Stimulated activated CD8-positive, alpha-beta memory T cell treated with anti-CD3 and anti-CD28 coated beads, Interleukin-7, amount 100 ng/mL, for 1 hour (primary cell): ENCODE measurements at places on chromosomes 1 and 21.

GRCh38 chr1:11285883-11286734 is 13.1 kb downstream of the UBIAD1 start:
- DNase-seq = no peak

- DNase-seq = no peak
These were observed 24.5 kb downstream of the NECAP2 start for GRCh38 chr1:16464917-16465625.

DNA sequence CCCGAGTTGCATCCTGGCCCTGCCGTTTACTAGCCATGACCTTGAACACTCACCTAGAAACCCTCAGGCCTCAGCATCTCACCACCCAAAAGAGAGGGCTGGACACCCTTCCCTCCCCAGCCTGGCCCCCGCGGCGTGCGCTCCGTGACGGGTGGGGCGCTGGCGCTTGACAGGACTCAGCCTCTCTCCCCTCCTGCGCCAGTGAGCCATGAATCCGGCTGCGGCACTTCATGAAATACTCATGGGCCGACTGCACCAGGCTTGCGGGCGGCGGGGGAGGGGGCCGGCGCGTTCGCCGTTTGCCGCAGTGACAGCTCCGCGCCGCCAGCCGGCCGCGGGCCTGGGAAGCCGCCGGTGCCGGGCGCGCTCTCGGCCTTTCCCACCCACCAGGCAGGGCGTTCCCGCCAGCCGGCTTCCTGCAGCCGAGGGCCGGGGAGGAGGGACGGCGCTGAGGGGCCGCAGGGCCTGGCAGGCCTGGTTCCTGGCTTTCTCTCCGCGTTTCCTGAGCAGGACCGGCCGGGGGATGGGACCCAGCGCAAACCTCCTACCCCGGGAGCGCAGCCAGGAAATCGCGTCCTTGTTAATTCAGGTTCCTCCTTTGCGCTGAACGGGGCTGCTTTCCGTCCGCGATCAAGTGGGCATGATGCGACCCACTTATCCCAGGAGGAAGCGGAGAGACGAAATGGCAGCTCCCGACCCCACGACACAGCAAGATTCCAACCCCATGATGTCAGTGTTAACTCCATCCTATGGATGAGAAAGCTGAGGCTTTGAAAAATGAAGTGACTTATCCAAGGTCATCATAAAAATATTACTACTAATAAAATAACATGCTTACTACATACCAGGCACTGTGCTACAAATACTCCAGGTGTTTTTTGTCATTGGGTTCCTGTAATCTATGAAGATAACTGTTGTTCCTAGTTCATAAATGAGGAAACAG is 9.1 kb upstream of the LUZP1 start:
- DNase-seq = no peak

DNA sequence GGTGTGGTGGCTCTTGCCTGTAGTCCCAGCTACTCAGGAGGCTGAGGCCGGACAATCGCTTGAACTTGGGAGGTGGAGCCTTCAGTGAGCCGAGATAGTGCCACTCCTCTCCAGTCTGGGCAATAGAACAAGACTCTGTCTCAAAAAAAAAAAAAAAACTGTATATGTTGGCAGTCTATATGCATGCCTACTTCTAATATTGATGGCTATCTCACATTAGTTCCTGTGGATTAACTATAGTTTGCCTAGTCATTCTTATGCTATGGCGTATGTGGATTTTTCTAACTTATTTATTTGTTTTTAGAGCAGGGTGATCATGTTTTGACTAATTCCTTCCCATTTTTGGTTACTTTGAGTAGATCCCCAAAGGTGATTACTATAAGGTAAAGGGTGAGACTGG is 9.4 kb downstream of the GSTM1 start:
- DNase-seq = no peak

DNA sequence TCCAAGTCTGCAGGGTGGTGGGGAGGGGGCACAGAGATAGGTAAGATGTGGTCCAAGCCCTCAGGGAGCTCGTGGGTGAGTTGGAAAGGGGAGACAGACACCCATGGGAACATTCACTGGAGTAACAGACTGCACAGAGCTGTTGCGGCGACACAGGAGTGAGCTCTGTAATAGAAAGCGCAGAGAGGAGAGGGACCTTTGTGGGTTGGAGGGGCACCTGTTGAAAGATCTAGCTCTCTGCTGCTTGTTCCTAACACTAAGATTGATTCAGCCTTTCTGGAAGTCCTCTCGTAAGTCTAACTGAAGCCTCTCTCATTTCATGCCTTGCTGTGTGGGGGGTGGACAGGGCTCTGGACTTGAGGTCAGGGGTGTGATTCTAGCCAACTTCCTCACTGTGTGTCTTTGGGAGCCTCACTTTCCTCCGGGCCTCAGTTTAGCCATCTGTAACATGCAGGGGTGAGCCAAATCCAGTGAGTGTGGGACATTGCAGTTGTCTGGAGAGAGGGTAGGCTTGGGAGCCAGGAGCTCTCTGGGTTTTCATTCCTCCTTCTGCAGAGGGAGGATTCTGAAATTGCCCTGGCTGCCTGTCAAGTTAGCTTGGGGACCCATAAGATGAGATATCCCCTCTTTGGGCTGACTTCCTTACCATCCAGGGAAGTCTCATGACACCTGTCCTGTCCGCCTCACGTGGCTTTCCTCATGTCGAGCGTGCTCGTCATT is 2.0 kb upstream of the ACOT11 start:
- no peak for DNase-seq

DNA sequence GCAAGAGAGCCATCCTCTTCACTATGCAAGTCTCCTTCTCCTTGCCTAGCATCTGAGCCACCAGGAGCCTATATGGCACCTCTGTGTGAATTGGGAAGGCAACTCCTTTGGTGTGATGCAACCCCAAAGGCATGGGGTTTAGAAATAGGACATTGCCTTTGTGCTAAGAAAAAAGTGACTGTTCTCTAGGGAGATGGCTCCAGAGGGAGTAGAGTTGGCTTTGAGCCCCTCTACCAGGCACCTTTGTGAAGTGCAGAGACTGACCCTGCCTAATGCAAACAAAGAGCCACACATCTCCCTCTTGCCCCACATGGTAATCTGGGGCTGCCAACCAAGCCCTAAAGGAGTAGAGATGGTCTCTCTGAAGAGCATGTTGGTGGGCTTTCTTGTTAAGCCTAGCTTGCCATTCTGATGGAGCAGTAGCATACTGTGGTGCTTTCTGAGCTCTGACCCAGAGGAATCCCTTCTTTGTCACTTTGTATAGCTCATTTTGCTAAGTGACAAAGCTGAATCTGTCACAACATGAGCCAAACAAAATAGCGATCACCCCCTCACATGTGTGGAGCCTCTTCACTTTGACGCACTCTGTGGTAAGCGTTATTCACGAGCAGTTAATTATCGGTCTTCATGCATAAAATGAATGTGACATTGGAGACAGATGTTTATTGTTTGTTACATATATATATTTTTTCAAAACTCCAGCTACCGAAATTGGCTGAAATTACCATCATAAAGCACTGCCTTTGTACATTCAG is 74.4 kb downstream of the RWDD3 start:
- no peak for DNase-seq

- no peak for DNase-seq
These were observed 27.5 kb downstream of the COA7 start for GRCh38 chr1:52670604-52671003.

DNA sequence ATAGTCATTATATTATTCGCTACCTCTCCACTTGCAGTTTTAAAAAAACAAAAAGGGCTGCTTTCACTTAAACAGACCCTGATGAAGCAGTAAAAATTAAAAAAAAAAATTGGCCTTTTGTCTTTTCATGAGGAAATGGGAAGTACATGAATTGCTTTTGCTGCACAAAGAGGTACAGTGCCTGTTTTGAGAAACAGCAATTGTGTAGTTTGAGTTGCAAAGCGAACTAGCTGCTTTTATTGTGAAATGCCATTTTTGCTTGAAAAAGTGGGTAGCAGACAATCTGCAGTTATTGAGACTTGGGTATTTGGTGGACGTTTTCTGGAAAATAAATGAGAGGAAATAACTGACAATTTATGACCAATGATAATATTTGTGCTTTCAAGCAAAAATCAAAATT is 7.0 kb downstream of the DIP2A start:
- DNase-seq = no peak

DNA sequence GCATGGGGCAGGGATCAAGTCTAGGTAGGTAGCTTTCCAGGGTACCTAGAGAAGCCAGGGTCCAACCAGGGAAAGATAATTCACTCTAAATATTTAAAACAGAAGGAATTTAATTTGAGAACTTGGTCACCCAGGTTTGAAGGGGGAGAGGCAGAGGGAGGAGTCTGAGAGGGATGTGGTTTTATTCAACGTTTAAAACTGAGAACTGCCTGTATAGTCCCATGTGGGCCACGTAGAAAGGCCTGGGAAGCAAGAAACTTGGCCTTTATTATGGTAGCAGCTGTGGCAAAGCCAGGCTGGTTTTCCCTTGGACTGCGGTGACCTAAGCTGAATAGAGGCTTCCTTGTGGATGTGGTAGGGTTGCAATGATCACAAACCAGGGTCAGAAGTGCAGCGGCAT is 42.0 kb upstream of the DUSP10 start:
- no peak for DNase-seq

DNA sequence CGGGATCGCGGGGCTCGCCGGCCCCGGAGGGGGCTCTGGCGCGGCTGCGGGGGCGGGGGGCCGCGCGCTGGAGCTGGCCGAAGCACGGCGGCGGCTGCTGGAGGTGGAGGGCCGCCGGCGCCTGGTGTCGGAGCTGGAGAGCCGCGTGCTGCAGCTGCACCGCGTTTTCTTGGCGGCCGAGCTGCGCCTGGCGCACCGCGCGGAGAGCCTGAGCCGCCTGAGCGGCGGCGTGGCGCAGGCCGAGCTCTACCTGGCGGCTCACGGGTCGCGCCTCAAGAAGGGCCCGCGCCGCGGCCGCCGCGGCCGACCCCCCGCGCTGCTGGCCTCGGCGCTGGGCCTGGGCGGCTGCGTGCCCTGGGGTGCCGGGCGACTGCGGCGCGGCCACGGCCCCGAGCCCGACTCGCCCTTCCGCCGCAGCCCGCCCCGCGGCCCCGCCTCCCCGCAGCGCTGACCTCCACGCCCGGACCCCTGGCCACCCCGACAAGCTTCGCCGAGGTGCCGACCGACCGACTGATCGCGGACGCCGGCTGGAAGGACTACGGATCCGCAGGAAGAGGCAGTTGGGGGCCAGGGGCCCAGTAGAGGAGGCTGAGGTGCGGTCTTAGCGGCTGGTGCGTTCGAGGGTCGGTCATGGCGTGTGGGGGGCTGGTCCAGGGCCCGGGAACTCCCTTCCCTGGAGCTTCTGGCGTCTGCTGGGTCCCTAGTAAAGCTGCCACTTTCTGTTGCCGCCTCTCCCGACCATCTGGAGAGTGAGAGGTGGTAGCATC is 711 bp downstream of the TRNP1 start:
- DNase-seq = no peak

DNA sequence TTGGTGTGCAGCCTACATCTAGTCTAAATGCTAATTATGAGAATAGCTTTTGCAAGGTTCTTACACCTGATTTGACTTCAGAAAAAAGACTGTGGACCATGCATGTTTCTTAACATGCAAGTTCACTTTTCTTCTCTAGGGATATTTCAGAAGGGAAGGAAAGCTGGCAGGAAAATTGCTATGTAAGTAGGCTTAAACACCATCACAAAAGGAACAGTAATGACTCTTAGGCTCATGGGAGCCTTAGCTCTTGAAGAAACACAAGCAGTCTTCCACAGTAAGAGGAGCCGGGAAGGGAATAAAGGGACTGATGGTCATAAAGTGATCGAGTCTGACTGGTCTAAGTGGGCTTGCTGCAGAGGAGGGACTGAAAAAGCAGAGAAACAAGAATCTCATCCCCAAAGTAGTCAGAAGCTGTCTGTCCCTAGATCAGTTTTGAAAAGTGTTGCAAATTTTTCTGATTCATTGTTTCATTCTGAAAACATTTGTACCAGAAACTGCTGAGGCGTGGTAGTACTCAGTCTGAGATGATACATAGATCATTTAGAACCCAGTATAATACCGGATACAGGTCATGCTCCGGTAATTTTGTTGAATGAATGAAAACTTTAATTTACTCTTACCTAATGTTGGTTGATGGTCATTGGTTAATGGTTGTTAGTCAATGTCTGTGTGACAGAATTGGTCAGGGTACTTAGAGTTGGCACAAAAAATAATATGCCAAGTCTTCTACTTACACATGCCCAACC is 40.9 kb downstream of the SMYD2 start:
- DNase-seq = no peak

DNA sequence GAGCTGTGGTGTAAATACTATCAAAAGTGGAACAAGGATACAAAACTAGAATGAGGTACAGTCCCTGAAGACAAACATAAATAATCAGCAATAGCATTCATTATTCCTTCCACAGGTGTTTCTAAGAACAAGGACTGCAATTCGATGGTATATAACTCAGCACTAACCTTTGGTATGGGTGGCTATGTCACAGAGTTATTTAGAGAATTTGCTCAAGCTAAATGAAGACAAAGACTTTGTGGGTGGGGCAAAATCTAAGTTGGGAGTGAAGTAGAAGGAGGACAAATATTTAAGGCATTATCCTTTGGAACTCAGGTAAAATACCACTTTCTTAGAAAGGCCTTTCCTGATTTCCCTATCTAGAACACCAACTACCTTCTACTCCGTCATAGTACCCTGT is 51.5 kb upstream of the CNN3 start:
- no peak for DNase-seq

GRCh38 chr1:55214934-55215193 is 300 bp downstream of the USP24 start:
- no peak for DNase-seq

GRCh38 chr1:205429762-205430695 is 8.2 kb upstream of the LEMD1 start:
- DNase-seq = no peak

GRCh38 chr21:16367079-16367478 is 637.3 kb downstream of the USP25 start:
- no peak for DNase-seq

DNA sequence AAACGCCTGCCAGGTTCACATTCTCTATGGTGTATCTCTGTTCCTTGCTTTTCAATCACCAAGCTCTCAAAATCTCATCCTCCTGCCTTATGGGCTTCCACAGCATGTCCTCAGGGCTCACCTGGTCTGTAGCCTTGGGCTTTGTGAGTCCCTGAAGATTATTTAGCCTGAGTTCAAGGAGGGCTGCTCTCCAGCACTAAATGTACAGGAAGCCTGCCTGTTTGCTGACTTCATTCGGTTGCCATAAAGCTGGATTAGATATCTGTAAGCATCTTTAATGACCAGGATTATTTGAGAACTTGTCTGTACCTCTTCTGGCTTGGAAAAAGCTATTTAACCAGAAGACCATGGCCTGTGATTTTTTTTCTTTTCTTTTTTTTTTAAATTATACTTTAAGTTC is 6.9 kb upstream of the REG4 start:
- DNase-seq = no peak

- DNase-seq = no peak
These were observed 6.5 kb downstream of the EPS15 start for GRCh38 chr1:51512606-51513005.
